ENCODE measurements at places on chromosomes 16 and 17. TPM values are rescaled to one million over a fixed set of nuclear protein-coding genes. Genes with fewer than 3 reads are reported as not detected.

DNA sequence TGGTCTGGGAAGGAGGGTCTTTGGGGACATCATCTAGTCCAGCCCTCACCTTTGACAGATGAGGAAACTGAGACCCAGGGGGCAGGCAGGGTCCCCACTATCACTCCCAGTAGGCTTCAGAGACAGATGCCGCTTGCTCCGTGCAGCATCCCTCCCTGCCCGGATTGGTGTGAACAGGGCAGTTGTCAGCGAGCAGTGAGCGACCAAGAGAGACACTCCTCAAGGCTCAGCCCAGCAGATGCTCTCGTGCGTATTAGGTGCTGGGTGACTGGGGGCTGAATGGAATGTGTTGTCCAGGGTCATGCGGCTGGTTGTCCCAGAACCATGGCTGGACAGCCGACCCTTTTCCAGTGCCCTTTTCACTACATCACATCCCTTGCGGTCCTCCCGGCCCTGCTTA, 49.0 kb downstream of the MPRIP start:
- no peak for DNase-seq

DNA sequence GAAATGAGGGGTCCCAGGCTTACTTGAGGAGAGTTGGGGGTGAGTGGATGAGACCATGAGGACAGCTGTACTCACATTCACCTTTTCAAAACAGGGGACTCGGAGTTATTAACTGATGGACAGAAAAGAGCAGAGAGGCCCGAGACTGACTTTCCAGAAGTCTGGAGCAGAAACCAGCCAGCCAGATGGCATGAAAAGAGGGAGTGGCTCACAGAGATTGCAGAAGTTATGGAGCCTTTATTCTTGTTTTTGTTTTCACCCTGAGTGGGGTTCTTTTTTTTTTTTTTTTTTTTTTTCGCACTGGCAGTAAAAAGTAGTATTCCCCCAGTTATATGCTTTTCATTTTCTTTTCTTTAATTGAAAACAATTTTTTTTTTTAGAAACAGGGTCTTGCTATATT, 18.9 kb downstream of the TVP23A start:
- DNase-seq: no peak

GRCh38 chr16:24906199-24906808, 60.5 kb downstream of the SLC5A11 start:
- no peak for DNase-seq

- no peak for DNase-seq
Observed at GRCh38 chr17:76872221-76872873, 4.1 kb downstream of the MGAT5B start.

- DNase-seq: no peak
Observed at GRCh38 chr17:57338257-57338914, 82.1 kb downstream of the MSI2 start.

- no peak for DNase-seq
Observed at GRCh38 chr16:72947379-72948237, 100.3 kb downstream of the ZFHX3 start.

The SMIM22 gene
- not detected for total RNA-seq

DNA sequence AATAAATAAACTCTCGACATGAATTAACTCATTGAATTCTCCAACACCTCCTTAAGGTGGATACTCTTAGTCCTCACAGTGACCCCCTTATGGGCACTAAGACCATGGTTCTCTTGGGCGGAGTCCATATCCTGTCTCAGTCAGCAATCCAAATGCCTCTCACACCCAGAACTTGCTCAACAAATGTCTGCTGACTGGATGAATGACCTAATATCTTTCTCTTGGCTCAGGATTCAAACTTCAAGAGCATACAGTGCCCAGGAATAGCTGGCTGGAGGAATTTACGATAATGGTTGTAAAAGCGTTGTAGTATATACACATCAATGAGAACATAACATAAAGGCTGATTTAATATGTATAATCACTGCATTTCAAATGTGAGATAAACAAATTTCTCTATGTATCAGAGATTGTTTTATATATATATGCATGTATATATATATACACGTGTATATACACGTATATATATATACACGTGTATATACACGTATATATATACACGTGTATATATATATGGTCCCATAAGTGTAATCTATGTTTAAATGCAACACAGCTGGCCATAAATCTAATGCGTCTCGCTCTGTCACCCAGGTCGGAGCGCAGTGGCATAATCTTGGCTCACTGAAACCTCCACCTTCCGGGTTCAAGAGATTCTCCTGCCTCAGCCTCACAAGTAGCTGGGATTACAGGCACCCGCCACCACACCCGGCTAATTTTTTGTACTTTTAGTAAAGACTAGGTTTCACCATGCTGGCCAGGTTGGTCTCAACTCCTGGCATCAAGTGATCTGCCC, 6.5 kb upstream of the UBB start:
- DNase-seq: no peak

DNA sequence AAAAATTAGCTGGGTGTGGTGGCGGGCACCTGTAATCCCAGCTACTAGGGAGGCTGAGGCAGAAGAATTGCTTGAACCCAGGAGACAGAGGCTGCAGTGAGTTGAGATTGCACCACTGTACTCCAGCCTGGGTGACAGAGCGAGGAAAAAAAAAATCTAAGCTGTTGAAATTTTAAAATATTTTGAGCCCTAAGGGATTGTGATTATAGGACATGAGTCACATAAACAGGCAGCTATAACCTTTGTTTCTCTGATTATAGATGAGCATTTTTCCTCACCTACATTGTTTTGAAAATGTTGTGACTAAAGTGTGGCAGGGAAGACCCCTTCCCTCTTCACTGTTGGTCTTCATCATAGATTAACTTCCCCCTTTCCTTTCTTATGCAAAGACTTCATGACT, 135.5 kb downstream of the MGAT5B start:
- no peak for DNase-seq

- DNase-seq: no peak
Observed at GRCh38 chr17:35752471-35752870, 568 bp downstream of the GAS2L2 start.

- peak; percentile 58 for DNase-seq
Observed at GRCh38 chr16:85395207-85395912, 217.8 kb upstream of the GSE1 start.

DNA sequence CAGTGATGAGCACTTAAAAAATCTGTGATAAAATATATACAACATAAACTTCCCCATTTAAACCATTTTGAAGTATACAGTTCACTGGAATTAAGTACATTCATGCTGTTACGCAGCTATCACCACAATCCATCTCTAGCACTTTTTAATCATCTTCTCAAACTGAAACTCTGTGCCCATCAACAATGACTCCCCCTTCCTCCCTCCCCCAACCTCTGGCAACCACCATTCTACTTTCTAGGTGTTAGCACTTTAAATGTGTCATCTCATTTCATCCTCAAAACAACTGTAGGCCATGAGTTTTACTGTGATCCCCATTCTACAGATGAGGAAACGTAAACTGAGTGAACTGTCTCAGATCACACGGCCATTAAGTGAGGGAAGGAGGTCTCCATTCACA, 13.8 kb upstream of the TMEM98 start:
- no peak for DNase-seq

DNA sequence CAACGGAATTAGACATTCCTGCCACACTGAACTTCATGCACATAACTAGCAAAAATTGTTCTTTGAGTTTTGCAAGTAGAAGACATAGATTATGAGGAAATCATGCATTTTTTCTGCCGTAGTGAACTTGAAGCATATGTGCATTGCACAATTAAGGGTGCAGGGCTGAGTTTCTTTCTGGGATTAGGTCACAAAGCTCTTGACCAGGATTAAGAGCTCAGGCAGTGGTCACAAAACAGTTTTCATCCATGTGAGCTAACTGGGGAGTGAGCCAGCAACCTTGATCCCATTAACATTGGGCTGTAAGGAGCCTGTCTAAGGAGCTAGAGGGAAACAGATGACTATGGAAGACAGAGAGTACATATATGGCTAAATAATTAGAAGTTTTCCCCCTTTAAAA, 143.7 kb downstream of the PMP22 start:
- DNase-seq: no peak

The ACE gene
- total RNA-seq: 72.6 TPM

DNA sequence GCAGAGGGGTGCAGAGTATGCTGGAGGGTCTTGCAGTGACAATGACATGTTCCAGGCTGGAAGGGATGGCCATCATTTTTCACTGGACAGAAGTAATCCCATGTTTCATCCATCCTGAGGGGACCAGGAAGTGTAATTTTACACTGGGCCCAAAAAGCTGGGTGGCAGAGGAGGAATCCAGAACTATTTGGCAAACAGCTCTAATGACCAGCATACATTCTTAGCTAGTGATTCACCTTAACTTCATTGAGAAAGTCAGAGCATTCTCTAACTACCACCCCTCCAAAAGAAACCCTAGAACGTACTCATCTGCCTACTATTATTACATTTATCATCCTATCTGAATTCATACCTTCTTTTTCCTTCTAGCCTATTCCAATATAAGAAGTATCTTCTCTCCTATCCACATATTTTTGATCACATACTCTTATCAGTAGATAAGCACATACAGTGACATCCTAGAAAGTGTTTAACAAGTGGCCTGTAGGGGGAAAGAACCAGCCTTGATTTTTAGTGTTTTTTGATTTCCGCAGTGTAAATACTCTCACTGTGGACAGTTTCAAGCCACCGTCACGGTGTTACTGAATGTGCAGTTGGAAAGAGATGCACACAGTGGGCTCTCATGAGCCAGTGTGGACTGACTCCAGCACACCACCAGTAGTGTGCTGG, 118.1 kb downstream of the FTO start:
- DNase-seq: no peak

DNA sequence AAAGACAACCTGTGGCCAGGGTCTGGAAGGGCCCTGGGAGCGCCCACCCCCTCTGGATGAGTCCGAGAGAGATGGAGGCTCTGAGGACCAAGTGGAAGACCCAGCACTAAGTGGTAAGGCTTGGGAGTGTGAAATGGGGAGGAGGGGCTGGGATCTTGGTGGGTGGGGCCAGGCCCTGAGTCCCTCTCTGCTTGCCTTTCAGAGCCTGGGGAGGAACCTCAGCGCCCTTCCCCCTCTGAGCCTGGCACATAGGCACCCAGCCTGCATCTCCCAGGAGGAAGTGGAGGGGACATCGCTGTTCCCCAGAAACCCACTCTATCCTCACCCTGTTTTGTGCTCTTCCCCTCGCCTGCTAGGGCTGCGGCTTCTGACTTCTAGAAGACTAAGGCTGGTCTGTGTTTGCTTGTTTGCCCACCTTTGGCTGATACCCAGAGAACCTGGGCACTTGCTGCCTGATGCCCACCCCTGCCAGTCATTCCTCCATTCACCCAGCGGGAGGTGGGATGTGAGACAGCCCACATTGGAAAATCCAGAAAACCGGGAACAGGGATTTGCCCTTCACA, 1.2 kb upstream of the STARD3 start:
- no peak for DNase-seq

DNA sequence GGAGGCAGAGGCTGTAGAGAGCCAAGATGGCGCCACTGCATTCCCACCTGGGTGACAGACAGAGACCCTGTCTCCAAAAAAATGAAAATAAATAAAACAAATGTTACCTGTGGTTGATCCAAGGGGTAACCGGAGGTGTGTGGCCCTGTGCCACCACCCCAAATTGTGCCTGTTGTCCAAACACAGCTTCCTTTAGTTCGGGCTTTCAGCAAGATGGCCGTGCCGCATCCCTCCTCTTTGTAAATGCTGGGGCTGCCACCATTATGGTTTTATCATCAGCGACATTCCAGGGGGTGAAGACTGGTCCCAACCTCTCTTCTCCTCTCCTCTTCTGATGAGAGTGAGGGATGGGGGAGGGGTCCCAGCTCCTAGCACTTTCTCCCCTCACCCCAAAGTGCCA, at the start of gene C16orf92:
Gene C16orf92 (plus strand): TSS at position 312 of the 400 bp plus-strand sequence. CDS start 143 bp downstream, outside the sequence.
- no peak for DNase-seq

DNA sequence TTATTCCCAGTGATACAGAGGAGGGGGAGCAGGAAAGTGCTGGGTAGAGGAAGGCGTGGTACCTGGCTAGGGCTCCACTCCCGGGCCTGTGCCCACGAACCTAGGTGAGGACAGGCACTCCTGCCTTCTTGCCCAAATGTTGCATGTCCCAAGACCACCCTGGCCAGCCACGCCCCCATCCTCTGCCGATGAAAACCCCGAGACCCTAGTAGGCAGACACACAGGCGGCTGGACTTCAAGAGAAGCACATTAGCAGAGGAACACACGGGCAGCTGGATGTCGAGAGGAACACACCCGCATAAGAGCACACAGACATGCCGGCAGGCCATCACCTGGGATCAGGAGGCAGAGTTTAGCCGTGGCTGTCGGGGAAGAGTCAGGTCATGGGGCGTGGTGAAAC, 1386.5 kb upstream of the GOT2 start:
- DNase-seq: no peak

- DNase-seq: no peak
Observed at GRCh38 chr16:49085686-49086085, 196.0 kb downstream of the CBLN1 start.

- peak; percentile 19 for DNase-seq
Observed at GRCh38 chr16:74448990-74449389, 27.7 kb upstream of the CLEC18B start.

DNA sequence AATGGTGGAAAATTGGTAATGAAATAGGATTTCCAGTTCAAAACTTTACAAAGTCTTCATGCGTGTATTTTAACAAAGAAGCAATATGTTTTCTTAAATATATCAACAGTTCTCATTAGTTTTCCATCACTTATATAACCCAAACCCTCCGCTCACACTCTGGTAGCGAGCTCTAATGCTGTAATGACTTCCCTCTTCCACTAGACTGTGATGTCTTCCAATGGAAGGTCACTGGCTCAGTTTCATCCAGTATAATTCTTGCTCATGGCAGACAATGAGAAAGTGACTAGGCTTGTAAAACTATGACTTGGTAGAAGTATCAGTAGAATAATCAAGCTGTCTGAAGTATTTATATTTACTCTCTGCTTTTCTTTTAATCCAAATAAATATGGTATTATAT, 32.8 kb downstream of the NETO2 start:
- DNase-seq: no peak

DNA sequence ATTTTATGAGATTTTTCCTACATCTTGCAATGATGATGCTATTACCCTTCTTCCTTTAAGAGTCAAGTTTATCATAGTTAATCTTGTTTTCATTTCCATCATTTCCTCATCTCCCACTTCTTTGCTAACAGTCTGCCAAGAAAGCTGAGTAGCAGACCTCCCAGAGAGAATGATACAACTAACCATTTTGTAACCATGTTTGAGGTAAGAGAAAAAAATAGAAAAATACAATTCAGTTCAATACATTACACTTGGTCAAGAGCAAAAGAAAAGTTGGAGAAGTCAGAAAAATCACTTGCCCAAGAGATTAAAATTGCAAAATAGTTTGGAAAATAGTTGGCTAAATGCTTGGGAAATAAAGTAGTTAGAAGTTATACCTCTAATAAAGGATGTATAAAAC, 154.4 kb downstream of the ABCA8 start:
- no peak for DNase-seq

- DNase-seq: no peak
Observed at GRCh38 chr16:65271996-65272395, 150.1 kb upstream of the CDH11 start.
